ENCODE measurements at places on chromosomes 12 and 14.

DNA sequence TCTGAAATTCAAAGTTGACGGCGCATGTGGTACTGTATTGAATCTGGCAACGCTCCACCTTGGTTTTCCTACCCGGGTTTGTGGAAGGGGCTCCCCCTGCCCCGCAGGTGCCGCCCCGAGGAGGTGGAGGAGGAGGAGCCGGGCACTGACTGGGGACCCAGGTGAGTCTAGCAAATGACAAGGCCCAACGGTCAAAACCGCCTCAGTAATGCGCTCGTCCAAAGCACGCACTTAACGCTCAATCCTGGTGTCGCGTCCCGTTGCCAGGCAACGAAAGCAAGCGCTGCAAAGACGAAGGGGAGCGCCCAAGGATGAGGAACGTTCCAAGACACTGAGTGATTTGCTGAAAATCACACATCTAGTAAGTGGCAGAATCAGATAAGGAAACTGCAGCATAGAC, 24.0 kb upstream of the CLEC4E start:
- H3K4me1 ChIP-seq = no peaks in the 10 kb centered on the region
- H3K27ac ChIP-seq = no peak overlapping the region
- DNase-seq = peak; percentile 71
- no peaks in the 10 kb centered on the region for H3K36me3 ChIP-seq
- H3K27me3 ChIP-seq = no peaks in the 10 kb centered on the region
- no peak overlapping the region for H3K4me3 ChIP-seq

- DNase-seq = no peak
- H3K4me1 ChIP-seq = peaks cover 9% of the 10 kb centered on the region
- peaks cover 61% of the 10 kb centered on the region for H3K36me3 ChIP-seq
Measured at GRCh38 chr12:12474471-12474928, 88.2 kb downstream of the DUSP16 start.

- no peak for DNase-seq
- H3K36me3 ChIP-seq = peaks cover 100% of the 10 kb centered on the region
- no peak overlapping the region for H3K4me3 ChIP-seq
- H3K27me3 ChIP-seq = no peaks in the 10 kb centered on the region
Measured at GRCh38 chr12:3669594-3669993, 83.3 kb downstream of the CRACR2A start.

GRCh38 chr12:93111773-93112172, 182.7 kb upstream of the EEA1 start:
- peaks cover 7% of the 10 kb centered on the region for H3K4me1 ChIP-seq
- H3K27ac ChIP-seq = no peak overlapping the region
- H3K36me3 ChIP-seq = no peaks in the 10 kb centered on the region
- no peak overlapping the region for H3K4me3 ChIP-seq

DNA sequence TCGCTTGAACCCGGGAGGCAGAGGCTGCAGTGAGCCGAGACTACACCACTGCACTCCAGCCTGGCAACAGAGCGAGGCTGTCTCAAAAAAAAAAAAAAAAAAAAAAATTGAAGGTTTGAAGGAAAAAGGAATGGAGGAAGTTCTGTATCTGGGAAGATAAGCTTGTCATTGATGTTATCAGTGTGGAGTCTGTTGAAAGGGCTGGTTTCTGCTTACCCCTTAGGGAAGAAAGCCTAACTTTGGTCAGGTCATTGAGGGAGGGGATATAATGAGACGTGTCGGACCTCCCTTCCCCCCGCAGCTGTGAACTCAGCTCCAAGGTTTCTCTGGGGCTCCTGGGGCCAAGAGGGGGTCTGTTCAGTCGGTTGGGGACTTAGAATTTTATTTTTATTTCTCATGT, 16.4 kb downstream of the DAO start:
- H3K4me3 ChIP-seq = no peak overlapping the region
- H3K4me1 ChIP-seq = no peaks in the 10 kb centered on the region
- peaks cover 13% of the 10 kb centered on the region for H3K27me3 ChIP-seq
- DNase-seq = peak; percentile 14

- DNase-seq = peak; percentile 33
- no peak overlapping the region for H3K27ac ChIP-seq
- H3K4me1 ChIP-seq = no peaks in the 10 kb centered on the region
- no peaks in the 10 kb centered on the region for H3K36me3 ChIP-seq
- no peak overlapping the region for H3K4me3 ChIP-seq
- H3K27me3 ChIP-seq = no peaks in the 10 kb centered on the region
Measured at GRCh38 chr14:96067985-96068930, 29.1 kb downstream of the C14orf132 start.

DNA sequence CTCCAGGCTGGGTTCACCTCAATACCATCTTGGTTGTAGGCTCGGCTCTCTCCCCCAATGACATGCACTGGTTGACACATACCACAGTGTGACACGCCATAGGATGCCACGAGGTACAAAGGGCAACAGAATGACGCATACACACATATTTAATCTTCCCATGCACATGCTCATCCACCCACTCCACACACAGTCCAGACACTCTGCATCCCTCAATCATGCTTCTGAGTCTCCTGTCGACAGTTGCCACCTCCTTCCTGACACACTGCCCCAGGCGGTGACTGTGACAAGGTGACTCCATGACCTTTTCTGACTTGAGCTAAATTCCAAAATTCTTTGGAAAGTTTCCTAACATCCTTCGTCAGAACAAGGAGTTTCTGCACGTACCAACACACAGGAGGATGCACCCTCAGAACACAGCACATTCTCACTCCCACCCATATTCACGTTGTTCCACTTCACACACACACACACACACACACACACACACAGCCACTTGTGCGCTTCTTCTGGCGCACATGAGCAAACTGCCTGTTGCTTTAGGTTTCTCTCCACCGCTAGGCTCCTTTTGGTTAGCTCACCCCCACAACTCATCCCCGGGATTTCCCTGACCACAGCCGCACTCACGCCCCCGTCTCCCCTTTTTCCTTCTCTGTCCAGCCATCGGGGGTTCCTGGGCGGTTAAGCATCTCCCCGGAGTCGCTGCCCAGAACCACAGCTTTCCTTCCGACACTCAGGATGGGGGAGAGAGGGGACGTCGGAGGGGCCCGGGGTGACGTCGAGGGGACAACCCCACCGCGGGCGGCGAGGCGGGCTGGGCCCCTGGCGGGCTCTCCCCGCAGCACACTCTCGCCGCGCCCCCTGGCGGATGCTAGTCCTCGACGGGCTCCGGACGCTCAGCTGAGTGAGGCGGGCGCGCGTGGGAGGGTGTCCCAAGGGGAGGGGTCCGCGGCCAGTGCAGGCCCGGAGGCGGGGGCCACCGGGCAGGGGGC, 536 bp upstream of the WNT1 start:
- peak overlapping the region; percentile 43 for H3K4me3 ChIP-seq
- peaks cover 65% of the 10 kb centered on the region for H3K4me1 ChIP-seq
- H3K36me3 ChIP-seq = no peaks in the 10 kb centered on the region
- peak; percentile 95 for DNase-seq
- H3K27ac ChIP-seq = no peak overlapping the region

DNA sequence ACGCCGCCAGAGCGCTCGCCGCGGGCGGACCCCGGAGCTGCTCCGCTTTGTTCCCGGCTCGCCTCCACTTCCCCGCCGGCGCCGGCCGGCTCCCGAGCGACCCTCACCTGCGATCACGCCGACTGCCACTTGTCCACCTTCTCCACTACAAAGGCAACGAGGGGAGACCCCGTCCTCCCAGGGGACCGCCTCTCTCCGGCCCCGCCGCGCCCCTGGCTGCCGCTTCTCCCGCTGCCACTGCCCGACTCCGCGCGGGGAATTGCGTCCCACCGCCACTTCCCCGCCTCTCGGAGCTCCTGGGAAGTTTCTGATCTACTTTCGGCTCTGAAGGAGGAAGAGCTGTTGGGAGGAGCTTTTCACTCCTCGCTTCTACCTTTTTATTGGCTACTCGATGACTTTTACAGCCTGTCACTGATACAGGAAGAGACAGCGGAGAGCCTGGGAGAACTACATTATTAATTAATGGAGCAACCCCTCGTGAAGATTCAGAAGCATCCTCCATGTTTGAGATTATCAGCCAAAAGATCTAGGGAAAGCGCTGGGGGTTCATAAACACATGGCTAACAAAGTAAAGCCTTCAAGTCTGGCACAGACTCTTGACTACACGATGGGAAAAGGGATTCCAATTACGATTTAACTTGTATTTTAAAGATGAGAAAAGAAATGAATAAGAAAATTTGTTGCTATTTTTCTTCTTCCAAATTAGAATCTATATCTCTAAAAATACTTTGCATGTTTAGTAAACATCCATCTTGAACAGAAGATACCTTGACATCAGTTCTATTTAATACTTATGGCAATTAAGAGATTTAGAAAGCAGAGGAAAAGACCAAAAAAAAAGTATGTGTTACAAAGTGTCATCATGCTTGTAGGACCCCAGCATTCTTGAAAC, at the start of gene BAZ1A:
Gene BAZ1A (minus strand): TSS at position 330 of the 892 bp plus-strand sequence. CDS start 756 bp downstream, outside the sequence.
- DNase-seq = peak; percentile 92
- peak within 1 kb of the TSS; percentile 99 for H3K27ac ChIP-seq
- H3K4me3 ChIP-seq = peak within 1 kb of the TSS; percentile 97

GRCh38 chr12:19462406-19462805, 23.1 kb downstream of the AEBP2 start:
- H3K27ac ChIP-seq = no peak overlapping the region
- peaks cover 51% of the 10 kb centered on the region for H3K36me3 ChIP-seq
- no peak for DNase-seq
- H3K4me1 ChIP-seq = peaks cover 15% of the 10 kb centered on the region

GRCh38 chr14:33696165-33696564, 254.7 kb downstream of the EGLN3 start:
- no peaks in the 10 kb centered on the region for H3K4me1 ChIP-seq
- H3K27ac ChIP-seq = no peak overlapping the region
- no peaks in the 10 kb centered on the region for H3K36me3 ChIP-seq
- H3K27me3 ChIP-seq = no peaks in the 10 kb centered on the region
- no peak overlapping the region for H3K4me3 ChIP-seq
- DNase-seq = no peak
